ENCODE measurements at places on chromosomes 6 and 20.

- DNase-seq, result no peak
Measured at GRCh38 chr6:43803783-43804549, 34.0 kb downstream of the VEGFA start.

DNA sequence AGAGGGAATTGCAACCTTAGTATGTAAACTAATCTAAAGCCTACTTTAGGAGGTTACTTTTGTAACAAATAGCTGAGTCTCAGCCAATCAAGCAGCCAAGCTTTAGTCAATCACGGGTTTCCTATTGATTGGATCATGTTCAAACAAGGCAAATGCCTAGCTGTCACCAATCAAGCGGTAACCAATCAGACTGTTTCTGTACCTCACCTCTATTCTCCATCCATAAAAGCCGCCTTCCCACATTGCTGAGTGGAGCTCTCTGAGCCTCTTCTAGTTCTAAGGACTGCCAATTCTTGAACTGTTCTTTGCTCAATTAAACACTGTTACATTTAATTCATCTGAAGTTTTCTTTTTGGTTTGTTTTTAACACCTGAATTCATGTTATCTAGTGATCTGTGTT is 148.4 kb upstream of the BMP5 start:
- no peak for DNase-seq

DNA sequence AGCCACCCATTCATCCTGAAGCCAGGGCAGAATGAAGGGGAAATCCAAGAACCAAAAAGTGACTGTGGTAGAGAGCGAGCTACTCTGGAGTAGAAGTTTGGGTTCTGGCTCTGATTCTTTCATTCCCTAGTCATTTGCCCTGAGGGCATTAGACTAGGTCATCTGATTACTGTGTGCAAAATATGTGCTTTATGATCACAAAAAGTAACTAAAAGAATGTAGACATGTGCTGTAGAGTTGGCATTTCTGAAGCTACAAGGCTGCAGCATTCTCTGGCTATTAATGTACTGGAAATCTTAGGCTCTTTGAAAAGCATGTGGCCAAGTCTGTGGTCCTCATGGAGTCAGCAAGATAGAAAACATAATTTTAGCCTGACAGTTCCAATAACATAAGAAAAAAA is 94.2 kb downstream of the TBC1D7 start:
- peak; percentile 21 for DNase-seq

DNA sequence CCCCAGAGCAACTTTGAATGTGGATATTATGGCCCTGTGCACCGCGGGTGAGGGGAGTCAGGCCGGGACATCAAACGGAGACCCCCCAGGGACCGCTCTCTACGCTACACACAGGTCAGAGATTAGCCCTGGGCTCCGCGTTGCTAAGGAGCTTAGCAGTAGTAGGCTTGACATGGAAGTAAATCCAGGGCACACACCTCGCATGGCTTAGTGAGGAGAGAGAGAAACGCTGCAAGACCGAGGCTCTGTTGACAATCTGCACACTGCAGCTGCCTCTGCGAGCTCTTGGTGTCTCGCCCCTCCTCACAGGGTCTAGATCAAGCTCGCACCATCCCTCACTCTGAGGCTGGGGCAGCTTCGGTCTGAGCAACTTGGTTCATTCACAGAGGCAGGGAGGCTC is 116.1 kb upstream of the CDH4 start:
- DNase-seq, result no peak

- DNase-seq, result no peak
Measured at GRCh38 chr6:161882196-161882765, 608.4 kb upstream of the AGPAT4 start.

DNA sequence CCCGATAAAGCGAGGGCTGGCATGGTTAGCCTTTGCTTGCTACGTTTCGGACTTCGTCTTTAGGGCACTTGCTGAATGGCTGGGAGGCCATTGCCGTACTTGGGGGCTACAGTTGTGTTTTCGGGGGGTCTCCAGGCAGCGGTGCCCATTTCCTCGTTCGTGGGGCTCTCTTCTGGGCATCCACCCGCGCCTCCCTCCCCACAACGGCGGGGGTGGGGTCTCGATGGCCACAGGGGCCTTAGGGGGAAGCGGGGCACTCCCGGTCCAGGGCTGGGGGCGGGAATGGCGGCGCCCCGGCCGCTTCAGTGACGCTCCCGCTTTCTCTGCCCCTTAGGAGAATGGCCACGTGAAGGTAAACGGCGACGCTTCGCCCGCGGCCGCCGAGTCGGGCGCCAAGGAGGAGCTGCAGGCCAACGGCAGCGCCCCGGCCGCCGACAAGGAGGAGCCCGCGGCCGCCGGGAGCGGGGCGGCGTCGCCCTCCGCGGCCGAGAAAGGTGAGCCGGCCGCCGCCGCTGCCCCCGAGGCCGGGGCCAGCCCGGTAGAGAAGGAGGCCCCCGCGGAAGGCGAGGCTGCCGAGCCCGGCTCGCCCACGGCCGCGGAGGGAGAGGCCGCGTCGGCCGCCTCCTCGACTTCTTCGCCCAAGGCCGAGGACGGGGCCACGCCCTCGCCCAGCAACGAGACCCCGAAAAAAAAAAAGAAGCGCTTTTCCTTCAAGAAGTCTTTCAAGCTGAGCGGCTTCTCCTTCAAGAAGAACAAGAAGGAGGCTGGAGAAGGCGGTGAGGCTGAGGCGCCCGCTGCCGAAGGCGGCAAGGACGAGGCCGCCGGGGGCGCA is 2.4 kb downstream of the MARCKS start:
- peak; percentile 61 for DNase-seq

DNA sequence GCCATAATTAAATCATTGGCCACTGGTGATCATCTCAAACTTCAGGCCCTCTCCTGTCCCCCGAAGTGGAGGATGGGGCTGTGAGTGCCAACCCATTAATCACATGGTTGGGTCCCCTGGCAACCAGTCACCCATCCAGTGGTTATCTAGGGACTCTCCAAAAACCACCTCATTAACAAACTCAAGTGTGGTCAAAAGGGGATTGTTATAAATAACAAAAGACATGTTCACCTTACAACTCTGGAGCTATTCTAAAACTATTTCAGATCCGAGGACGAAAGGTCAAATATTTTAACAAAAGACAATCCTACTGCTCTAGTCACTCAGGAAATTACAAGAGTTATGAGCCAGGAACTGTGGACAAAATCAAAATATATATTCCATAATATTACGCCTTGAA is 95.5 kb upstream of the PRND start:
- DNase-seq, result no peak

DNA sequence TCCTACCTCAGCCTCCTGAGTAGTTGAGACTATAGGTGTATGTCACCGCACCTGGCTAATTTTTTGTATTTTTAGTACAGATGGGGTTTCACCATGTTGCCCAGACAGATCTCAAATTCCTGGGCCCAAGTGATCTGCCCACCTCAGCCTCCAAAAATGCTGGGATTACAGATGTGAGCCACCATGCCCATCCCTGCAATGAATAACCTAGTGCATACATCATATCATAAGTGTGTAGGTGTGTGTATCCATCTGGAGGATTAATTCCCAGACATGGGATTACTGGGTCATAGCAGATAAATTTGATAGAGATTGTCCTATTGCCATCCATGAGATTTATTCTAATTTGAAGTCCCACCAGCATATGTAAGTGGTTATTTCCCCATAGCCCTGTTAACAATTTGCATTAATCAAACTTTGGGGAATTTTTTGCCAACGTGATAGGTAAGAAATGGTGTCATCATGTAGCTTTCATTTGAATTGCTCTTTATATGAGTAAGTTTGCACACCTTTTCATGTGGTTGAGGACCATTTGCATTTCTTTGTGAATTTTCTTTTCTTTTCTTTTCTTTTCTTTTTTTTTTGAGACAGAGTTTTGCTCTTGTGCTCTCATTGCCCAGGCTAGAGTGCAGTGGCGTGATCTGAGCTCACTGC is 29.9 kb upstream of the BACH2 start:
- DNase-seq, result no peak

DNA sequence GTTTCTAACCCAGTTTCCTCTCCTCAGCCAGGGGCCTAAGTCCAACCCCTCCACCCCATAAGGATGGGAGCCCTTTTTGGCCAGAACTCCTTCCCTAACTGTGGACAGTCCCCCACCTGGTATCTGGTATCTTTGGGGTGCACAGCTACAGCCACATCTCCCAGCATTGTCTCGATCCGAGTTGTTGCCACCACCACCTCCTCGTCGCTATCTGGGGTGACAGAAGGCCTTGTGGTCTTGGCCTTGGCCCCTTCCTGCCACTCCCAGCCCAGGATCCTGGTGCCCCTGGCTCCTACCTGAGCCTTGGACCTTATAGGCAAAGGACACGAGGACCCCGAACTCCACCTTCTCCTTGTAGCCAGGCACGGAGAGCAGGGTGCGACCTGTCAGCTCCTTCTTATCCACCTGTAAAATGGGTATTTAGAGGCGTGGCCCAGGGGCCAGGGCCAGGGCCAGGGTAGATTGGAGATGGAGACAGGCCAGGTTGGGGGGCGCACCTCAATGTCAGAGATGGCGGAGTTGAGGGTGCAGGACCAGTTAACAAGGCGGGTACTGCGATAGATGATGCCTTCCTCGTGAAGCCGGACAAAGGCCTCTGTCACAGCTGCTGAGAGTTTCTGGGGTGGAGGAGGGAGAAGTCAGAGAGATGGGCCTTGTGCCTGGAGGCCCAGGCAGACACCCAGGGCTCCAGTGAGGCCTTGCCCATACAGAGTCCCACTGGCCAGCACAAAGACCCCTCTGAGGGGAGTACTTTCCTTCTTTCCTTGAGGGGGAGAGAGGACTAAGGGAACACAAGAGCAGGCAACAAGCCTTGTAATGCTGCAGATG is 7.2 kb upstream of the VWA7 start:
- DNase-seq, result no peak
